ENCODE measurements at places on chromosomes 2 and 18.

GRCh38 chr2:61327173-61327572 is 143.7 kb downstream of the USP34 start:
- no peak for DNase-seq

DNA sequence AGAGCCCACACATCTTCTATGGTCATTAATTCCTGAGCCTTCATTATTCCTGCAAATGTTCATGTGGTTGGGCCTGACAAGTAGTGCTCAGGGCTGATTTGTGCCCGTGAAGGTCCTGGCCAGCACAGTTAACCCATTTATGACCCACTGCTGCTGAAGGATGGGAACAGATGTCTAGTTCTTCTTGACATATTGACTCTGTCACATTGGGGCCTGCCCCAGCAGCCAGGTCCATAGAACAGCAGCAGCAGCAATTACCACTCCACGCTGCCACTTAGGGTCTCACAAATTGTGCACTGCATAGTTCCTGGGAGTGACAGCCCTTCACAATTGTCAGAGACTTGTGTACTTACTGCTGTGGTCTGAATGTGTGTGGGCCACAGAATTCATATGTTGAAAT is 442.3 kb upstream of the RGPD4 start:
- DNase-seq, result no peak

- DNase-seq, result no peak
These were observed 130.9 kb downstream of the NCOA1 start for GRCh38 chr2:24621779-24622538.

DNA sequence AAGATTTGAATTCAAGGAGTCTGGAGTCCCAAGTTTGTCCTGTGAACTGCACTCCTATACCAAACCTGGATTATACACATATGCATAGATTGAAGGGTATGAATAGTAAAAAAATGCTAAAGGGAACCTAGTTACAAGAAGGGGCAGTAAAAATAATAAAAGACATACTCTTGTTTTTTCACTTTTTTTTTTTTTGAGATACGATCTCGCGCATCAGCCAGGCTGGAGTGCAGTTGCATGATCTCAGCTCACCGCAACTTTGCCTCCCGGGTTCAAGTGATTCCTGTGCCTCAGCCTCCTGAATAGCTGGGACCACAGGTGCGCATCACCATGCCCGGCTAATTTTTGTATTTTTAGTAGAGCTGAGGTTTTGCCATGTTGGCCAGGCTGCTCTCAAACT is 22.3 kb downstream of the KRTCAP3 start:
- DNase-seq, result no peak

DNA sequence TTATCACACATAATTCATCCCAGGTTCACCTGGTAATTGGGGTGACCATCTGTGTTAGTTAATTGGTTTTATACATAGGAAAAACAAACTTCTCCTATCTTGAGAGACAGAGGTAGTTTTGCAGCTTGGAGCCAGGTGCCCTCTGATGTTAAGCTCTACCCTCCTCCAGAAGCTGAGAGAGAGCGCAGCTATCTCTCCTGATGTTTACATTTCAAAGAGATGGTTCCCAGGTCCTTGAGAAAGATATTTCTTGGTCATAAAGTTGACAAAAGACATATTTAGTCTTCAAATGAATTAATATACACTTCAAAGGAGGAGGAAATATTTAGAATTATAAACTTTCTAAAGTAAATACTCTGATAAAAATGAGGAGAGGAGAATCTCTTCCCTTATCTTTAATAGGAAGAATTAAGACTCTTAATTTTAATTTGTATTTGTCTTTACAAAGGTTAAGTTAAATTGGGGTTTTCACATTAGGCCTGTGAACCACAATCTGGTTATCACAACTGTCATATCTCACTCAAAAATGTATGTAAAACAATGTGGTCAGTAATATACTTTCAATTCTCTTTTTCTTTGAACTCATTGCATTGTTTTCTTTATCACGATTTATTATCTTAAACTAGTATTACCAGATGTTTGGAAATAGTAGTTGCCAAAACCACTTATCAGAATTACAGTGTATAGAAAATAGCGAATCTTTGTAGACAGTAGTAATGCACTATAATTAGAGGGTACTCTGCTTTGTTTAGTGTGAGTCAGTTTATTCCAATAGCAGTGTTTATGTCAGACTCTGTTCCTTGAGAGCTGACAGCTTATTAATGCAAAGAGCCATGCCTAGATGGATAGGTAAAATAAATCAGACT is 26.8 kb downstream of the SERPINB4 start:
- no peak for DNase-seq

- DNase-seq, result no peak
These were observed 8.4 kb upstream of the CTLA4 start for GRCh38 chr2:203859030-203859789.

GRCh38 chr2:201150454-201151020 is 32.4 kb upstream of the CASP10 start:
- no peak for DNase-seq

DNA sequence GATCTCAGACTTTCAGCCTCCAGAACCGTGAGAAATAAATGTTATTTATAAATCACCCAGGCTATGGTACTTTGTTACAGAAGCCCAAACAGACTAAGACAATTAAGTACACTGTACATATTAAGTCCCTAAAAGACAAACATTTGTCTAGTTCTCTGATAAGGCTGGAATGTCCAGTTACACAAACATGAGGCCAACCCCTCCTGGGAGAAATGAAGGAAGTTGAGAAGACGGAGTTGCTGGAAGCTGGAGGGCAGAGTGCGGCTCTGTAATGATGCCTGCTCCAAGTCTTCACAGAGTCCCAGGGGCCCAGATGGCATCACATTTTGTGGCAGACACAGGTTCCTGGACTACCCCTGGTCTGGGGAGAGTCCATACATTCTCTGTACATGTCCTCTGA is 79.2 kb upstream of the ST8SIA3 start:
- no peak for DNase-seq

- no peak for DNase-seq
These were observed 1.7 kb upstream of the GPR35 start for GRCh38 chr2:240623531-240624010.

DNA sequence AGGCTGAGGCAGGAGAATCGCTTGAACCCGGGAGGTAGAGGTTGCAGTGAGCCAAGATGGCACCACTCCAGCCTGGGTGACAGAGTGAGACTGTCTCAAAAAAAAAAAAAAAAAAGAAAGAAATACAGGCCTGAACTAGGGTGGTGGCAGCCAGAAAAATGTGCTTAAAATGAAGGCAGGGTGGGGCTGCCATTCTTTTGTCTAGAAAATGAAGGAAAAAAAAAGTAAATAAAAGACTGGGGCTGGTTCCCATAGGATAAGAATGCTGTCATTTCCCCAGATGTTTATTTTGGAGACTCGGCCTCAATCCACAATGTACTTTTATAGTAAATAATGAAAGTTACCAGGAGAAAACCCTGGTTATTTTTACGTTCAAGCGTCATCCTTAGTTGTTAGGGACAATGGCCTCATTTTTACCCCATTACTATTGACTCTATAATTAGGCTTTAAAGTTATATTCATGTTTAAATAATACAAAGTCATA is 58.9 kb downstream of the ATP8B1 start:
- no peak for DNase-seq

GRCh38 chr18:12651651-12652050 is 6.3 kb downstream of the SPIRE1 start:
- DNase-seq, result no peak

DNA sequence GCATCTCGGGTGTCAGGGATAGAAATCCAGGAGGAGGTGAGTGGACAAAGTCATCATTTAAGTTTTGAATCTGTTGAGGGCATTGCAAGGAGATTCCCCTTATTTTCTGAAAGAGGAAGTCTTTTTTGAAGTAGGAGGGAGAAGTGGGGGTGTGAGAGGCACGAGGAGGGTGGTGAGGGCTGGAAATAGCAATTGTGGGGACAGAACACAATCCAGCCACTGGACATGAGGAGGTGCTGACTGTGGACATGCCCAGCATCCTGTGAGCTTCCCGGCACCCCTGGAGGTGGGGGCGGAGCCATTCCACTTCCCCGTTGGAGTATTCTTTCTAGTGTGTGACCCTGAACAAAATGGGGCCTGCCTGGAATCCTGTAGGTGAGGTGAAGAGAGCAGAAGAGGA is 310.7 kb upstream of the EPAS1 start:
- DNase-seq, result peak; percentile 14

DNA sequence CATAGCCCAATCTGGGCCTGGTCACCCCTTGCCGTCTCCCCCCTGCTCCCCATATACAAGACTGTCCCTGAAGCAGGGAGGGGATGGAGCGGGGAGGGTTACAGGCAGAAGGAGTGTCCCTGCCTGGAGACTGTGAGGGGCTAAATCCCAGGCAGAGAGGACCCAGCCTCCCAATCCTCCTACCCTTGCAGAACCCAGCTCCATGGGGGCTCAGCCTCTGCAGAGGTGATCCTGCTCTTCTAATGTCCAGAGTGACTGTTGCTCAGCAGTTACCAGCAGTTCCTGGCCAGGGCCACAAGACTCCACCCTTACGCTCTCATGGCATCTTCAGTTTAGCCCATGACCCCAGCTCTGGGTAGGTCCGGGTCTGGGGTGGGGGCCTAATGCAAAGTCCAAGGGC is 58.1 kb downstream of the COA5 start:
- no peak for DNase-seq

DNA sequence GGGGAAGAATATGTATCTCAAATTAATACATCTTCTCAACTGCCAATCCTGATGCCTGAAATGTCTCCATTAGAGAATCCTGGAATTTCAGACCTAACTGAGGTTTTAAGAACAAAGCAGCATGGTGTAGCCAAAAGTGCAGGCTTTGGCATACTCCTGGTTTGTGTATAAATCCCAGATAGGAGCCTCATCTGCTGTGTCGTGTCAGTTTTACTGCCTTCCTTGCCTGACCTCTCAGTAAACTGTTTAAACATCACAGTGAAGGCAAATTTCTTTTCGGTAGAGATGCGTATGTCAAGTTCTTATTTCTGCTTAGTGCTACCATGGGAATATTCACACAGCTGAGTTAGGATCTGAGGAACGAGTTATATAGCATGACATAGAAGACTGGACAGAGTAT is 7.3 kb downstream of the SCG2 start:
- DNase-seq, result no peak

DNA sequence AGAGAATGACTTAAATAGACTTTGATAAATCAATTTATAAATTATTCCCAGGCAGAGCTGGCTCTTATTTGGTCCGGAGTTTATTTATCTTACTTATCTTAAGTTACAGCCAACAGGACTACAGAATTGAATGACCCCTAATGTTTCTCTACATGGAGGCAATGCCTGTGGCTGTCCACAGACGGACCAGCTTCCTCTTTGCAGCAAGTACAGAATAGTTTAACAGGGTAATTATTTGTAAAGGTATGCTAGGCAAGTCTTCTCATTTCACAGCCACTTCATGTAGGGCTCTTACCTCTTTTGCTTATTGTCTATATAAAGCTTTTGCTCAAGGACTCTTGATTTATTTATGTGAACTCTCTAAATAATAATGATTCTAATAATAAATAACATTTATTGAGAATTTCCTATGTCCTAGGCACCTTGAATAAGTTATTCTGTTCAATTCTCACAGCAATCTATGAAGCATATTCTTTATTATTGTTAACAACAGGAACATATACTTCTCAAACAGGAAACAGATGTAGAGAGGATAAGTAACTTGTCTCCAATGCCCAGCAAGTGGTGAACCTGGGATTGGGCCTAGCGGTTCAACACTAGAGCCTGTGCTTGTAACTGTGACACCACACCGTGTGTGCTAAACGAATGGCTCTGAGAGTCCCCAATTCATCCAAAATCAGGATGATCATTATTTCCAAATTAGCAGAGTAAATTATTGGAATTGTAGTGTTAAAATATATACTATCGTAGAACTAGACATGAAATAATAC is 58.8 kb upstream of the NXPH2 start:
- no peak for DNase-seq

GRCh38 chr2:42169100-42169873 is at the start of gene EML4:
Gene EML4 (plus strand): TSS chr2:42169353. CDS start chr2:42169612, 259 bp downstream.
- peak; percentile 85 for DNase-seq

DNA sequence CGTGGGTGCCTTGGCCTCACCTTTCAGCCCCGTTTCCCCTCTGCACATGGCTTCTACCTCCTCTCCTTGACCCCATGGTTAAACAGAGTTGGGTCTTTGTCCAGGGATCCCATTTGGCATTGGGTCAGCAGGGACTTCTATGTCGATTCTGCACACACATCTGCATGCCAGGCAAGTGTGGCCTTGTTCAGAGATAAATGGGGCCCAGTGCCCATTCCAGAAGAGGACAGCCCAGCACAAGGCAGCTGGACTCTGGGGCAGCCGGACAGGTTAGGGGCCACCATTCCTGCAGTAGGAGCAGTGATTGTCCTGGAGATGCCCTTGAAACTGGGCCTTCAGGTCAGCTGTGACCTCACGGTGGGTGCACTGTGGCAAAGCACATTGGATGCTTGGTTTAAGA is 13.1 kb downstream of the CABLES1 start:
- DNase-seq, result no peak

- DNase-seq, result no peak
These were observed 100.1 kb downstream of the HRH4 start for GRCh38 chr18:24560511-24560981.

DNA sequence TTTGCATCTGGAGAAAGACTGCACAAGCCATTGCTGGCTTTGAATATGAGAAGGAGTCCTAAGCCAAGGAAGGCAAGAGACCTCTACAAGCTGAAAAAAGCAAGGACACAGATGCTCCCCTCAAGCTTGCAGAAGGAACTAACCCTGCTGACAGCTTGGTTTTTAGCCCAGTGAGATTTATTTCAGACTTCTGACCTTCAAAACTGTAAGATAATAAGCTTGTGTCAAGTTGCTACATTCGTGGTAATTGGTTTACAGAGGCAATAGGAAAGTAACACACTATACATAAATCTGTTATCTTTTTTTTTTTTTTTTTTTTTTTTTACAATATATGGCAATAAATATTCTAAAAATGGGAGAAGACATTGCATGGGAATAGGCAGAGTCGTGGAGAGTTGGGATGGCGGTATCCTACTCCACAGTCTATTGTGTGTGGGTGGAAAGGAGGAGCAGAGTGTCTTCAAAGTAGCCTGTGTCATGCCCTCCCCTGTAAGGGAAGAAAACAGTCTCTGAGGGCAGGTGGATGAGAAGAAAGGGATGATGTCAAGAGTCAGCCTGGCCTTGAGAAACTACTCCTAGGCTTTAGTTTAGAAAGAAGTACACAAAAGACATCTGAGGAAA is 196.9 kb downstream of the THSD7B start:
- DNase-seq, result no peak

DNA sequence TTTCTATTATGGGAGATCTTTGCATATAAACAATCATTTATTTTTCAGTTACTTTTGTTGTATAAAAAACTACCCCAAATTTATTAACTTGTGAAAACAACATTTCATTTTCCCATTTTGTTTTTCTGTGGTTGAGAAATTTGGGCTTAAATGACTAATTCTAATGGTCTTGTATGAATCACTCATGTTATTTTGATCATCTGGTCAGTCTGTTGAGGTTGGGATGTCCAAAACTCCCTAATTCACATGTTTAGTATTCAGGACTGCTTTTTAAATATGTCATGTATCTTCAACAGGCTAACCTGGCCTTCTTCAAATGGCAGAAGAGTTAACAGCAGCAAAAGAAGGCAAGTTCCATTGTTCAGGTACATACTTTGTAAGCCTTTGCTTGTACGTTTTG is 788.1 kb downstream of the TRIB2 start:
- no peak for DNase-seq

- DNase-seq, result no peak
These were observed 11.1 kb downstream of the RHOB start for GRCh38 chr2:20457661-20458630.

Measured in globus pallidus (tissue), 1 donor.